ENCODE measurements at places on chromosomes 12 and 14. TPM values are rescaled to one million over a fixed set of nuclear protein-coding genes. Genes with fewer than 3 reads are reported as not detected.

Gene AQP6
- not detected for total RNA-seq

Gene HOXC12
- not detected for total RNA-seq

Gene GYS2
- total RNA-seq, result not detected

Gene AQP2
- total RNA-seq, result not detected

Gene KRT77
- total RNA-seq, result not detected

Gene IL23A
- 30.9 TPM for total RNA-seq

Gene AMN
- 1.2 TPM for total RNA-seq
